Right lung (tissue), 10 donors: ENCODE measurements at places on chromosomes 11 and 22. TPM values are rescaled to one million over a fixed set of nuclear protein-coding genes. Genes with fewer than 3 reads are reported as not detected.

DNA sequence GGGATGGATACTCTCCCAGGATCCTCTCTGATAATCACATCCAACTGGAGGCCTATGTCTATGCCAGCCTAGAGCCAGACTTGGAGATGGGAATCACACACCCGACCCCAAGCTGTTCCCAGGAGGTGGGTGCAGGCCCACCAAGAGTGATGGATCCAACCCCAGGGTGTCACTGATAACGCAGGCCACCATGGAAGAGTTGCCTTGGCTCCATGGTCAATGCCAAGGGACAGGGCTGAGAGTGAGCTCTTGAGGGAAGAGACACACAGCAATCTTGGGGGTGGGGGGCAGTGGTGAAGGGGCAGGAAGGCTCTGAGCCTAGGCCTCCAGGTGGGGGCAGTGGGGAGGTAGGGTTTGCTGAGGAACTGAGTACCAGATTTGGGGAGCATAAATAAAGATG, 16.9 kb downstream of the TUB start:
- no peak for DNase-seq

- no peak for DNase-seq
Observed at GRCh38 chr22:27877501-27877900, 41.6 kb downstream of the PITPNB start.

SCUBE1 gene
- 1.1 TPM for polyA plus RNA-seq

DNA sequence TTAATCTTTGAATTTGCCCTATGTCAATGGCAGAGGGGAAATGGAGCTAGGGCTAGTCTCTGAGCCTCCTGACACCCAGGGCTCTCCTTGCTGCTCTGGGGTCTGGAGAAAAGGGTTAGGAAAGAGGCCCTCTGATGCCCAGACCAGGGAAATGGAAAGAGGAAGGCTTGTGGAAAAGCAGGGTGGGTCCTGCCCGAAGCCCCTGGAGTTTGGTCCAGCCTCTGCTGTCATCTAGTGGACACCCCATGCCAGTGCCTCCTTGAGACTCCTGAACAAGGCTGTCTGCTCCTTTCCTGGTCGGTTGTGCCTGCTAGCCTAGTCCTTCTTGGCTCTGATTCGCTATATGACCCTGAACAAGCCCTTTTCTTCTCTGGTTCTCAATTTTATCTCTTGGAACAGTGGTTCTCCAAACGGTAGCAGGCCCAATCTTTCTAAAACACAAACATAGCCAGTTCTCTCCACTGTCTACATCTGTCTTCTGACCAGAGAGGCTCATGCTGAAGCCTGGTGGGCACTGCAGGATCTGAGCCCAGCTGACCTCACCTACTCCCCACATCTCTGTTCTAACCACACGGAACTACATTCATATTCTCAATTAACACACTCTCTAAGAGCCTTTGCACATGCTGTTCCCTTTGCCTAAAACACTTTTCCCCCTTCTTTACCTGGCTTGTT, 8.8 kb upstream of the PLA2G3 start:
- DNase-seq, result peak; percentile 51

- DNase-seq, result no peak
Observed at GRCh38 chr11:17286332-17286731, 9.8 kb downstream of the NUCB2 start.
